ENCODE measurements at places on chromosomes 16 and 17.

DNA sequence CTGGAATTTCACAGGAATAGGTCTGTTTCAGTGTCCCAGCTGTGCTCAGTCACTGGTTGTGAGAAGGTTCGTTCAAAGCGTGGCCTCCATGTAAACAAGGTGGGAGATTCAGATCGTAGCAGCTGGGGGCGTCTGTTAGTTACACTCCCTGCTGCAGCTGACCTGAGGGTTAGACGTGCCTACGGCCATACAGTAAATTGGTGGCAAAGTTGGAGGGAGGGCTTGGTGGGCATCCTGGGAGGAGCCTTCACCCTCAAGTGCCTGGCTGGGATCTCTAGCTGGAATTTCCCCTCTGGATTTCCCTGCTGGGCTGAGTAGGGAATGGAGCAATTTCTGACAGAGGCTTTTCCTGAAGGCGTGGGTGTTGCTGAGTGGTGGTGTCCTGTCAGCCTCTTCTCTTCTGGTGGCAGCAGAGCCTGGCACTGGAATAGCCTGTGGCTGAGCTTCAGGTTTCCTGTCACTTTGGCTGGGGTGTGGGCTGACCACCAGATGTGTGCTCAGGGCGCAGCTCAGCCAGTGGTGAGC, 6.4 kb downstream of the FCSK start:
- no peak for DNase-seq

DNA sequence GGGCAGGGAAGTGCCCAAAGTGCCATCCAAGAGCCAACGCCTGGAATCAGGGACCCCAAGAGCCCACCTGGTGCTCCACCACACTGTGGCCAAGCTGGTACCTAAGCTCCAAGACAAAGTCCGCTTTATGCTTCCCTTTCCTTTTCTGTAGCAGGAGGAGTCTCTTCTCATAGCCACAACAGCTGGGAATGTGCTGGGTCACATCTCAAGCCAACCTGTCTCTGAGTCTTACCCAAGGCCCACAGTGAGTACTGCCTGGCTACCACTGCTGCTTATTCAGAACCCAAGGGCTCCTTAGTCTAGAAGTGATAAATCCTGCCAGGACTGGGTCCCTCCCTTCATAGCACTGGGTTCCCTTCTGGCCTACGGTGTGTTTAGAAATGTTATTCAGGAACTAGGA, 49.8 kb downstream of the ERCC4 start:
- no peak for DNase-seq

DNA sequence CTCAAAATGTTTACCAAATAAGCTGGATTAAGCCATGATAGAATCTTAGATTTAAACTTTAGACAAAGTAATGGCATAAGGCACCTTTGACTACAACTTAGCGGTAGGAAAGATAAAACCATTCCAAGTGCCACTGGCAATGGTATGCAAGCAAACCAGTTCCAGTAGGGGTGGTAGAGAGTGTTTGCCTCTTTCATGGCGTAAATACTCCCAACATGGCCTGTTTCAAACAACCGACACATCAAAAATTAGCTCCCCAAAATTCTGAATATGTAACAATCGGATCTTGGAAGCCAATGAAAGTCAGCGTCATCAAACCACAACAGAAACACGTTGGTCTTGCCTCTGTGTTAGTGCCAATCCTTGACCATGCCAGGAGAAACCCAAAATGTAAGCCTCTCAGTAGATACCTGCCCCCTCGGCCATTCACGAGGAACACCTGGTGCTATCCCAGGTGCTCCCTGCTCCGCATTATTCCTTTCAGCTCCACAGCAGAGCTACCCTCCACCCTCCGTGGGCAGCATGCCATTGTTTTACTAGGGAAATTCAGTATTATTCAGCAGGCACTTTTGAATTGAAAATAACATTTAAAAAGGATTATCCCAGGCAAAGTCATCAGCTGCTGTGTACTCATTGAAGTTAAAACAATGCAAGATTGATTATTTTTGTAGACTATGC, 307.8 kb upstream of the CDH11 start:
- DNase-seq, result no peak

DNA sequence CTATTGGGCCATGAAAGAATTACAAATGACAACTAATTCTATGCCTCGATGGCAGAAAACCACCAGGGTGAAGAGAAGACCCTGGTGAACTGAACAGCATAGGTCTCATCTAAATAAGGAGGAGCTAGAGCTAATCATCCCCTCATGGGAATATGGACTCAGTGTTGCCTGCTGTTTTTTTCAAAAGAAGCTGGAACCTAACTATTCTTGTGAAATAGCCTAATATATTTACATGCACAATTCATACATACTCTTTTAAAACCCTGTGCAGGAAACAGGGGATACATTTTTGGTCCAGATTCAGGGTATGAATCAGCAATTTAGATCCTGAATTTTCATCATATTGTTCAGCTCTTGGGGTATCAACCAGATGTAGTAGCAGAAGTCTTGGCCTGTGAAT, 560.6 kb downstream of the TOX3 start:
- no peak for DNase-seq

DNA sequence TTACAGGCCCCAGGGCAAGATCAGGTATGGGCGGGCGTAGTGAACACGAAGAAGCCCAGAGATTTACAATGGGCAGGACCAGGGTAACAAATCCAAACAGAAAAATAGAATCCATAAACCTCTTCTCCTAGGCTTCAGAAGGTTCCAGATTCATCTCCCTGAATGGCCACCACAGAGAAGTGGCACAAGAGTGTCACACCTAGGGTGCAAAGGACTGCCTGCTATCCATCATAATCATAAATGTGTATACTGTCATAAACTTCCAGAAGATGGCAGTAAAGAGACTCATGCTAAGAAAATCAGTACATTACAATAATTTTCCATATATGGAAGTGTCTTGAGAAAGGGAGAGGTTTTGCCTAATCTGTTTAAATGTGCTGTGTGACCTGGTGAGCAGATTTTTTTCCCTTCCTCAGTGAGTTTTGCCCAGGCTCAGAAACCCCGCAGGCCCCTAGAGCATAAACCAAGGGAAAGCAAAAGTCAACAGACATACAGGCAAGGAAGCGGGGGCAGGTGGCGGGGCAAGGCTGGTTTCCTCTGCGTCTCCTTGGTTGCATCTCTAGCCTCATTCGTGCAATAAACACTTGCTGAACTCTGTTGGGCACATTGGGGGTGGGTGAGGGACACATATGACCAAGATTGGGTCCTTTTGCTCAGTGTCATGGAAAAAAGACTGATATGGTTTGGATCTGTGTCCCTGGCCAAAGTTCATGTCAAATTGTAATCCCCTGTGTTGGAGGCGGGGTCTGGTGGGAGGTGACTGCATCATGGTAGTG, 92.0 kb upstream of the CDH5 start:
- DNase-seq, result peak; percentile 68

- no peak for DNase-seq
These were observed 10.4 kb upstream of the WFDC1 start for GRCh38 chr16:84284154-84284722.

DNA sequence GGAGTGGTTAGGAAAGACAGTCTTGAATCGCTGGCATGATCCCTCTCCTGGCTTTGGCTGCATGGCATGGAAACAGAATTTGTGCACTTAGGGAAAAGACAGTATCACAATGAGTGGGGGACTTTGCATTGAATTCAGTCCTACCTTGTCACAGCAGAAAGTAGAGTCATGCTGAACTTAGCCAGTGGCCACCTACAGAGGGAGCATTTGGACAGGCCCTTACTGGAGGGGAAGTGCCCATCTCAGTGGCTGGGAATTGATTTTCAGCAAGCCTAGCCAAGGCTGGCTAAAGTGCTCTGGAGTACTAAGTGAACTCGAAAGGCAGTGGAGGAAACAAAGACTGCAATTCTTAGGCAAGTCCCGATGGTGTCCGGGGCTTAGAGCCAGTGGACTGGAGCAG, 364.3 kb upstream of the TOM1L1 start:
- DNase-seq, result no peak

Measured in NCI-H2171 treated with DMSO at 0.1 percent for 48 hours (cell line).